Stimulated activated effector memory CD8-positive, alpha-beta T cell treated with anti-CD3 and anti-CD28 coated beads, Interleukin-12 subunit alpha, Interleukin-12 subunit beta, amount 100 ng/mL, for 72 hours (primary cell): ENCODE measurements at places on chromosomes 6 and 20.

GRCh38 chr6:95515975-95516374 lies 61.4 kb upstream of the MANEA start:
- no peak for DNase-seq

DNA sequence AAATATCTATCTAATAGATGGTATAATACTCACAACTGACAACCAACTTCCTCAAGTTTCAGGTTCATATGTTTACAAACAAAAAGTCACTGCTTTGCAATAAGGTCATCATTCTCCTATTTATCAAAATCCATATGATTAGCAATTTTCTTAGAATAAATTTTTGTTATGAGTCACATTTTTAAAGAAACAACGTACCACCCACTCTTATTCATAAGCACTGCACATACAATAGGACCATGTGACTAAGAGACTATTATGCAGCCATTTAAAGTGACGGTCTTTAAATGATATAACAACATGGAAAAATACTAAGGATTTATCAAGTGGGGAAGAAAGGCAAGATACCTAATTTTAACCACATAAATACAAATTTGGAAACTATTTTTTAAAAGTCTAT lies 40.0 kb downstream of the REPS1 start:
- DNase-seq, result no peak

- no peak for DNase-seq
Observed at GRCh38 chr20:22456109-22456508, 128.3 kb downstream of the FOXA2 start.

DNA sequence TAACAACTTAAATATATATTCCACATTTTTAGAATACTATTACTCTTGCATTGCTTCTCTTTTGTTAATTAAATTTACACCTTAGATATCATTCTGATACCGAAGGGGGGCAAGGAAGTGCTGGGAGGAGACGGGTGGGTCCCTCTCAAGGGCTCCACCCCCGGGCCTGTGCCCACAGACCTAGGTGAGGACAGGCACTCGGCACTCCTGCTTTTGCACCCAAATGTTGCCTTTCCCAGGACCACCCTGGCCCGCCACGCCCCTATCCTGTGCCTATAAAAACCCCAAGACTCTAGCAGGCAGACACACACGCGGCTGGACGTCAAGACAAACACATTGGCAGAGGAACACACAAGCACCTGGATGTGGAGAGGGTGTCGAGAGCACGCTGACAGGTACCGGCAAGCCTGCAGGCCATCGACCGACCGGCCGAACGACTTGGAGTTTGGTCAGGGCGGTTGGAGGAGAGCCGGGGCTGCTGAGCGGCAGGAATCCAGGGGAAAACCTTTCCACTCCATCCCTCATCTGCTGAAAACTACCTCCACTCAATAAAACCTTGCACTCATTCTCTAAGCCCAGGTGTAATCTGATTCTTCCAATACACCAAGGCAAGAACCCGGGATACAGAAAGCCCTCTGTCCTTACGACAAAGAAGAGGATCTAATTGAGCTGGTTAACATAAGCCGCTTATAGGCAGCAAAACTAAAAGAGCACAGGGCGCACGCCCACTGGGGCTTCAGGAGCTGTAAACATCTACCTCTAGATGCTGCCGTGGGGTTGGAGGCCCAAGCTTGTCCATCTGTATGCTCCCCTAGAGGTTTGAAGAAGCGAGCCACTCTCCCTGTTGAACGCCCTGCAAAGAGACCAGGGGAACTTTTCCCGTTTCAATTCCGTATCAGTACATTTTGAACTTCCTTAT lies 197.4 kb upstream of the PRSS16 start:
- no peak for DNase-seq

- DNase-seq, result no peak
Observed at GRCh38 chr6:105014448-105014847, 57.5 kb downstream of the LIN28B start.

DNA sequence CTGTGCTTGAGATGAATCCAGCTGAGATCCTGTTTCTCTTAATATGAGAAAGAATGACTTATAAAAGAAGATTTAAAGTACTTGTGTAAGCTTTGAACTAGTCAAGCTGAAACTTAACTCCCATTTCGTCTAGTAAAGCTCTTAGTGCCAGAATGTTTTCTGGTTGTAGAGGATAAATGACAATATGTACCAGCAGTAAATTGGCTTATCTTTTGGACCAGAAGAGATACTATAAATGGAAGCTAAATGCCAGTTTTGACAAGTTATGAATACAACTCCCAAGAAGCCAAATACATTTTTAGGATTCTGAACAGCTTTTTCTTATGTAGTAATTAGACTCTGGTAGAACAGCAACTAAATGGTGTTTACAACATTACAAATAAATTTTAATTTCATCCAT lies 608.7 kb downstream of the EYS start:
- DNase-seq, result no peak

DNA sequence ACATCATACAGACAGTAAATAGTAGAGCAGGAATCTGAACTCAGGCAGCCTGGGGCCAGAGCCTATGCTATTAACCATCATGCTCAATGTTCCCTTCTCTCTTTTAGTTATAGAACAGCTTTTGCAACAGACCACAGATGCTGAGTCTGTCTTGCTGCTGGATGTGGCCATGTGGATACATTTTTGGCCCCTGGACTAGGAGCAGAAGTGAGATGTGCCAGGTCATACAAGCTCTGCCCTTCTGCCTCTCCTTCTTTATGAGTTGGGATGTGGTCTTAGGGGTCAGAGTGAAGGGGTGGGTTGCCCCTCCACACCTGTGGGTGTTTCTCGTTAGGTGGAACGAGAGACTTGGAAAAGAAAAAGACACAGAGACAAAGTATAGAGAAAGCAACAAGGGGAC lies 14.6 kb upstream of the AARS2 start:
- no peak for DNase-seq

DNA sequence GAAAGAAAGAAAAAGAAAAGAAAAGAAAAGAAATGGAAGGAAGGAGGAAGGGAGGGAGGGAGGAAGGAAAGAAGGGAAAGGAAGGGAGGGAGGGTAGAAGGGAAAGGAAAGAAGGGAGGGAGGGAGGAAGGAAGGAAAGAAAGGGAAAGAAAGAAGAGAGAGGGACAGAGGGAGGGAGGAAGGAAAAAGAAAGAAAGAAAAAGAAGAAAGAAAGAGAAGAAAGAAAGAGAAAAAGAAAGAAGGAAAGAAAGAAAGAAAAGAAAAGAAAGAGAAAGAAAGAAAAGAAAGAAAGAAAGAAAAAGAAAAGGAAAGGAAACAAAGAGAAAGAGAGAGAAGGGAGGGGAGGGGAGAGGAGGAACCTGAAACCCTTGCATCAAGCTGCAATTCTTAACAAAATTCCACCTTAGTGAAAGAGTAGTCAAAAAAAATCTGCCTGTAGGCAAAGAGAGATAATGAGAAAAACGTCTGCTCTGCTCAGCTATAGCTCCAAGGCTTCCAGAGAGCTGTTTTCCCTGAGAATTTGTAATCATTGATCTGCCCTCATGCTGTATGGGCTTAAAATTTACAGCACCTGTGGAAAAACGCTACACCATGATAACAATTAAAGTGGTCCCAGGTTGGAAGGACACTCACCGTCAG lies 16.7 kb upstream of the MYCT1 start:
- DNase-seq, result no peak

- DNase-seq, result no peak
Observed at GRCh38 chr20:11245431-11245830, 571.6 kb upstream of the JAG1 start.

- DNase-seq, result no peak
Observed at GRCh38 chr20:62560162-62560561, 82.1 kb upstream of the SLCO4A1 start.

DNA sequence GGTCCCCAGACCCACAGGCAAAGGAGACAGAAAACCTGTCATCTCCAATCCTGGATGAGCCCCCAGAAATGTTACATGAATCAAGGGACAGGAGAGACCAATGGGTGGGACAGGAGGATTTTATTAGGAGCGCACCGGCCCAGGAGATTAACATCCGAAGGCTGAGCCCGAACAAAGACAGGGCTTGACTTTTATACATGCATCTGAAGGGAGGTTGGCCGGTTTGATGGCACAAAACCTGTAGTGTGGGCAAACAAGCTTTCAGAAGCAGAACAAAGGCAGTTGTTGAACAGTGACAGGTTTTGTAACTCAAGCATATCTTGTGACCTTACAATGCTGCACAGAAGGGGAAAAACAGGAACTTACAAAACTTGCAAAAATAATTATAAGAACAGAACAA lies 83.9 kb upstream of the GPR6 start:
- DNase-seq, result no peak

DNA sequence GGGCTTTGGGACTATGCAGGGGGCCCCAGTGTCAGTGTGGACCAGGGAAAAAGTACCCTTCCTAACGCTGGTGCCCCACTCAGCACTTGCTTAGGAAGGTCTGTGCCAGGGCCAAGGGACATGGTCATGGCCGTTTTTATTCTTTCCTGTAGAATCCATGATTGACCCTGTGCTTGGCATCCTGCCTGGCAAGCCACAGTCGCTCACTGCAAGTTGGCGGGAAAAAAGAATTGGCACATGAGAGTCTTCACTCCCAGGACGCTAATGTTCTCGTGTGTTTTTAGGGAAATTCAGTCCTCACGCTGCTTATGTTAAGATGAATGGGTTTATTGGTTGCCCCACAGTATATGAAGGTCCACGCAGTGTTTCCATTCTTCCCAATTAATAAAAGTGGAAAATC lies 253.4 kb downstream of the CDH4 start:
- no peak for DNase-seq

GRCh38 chr6:134400941-134401340 lies 83.0 kb upstream of the SGK1 start:
- no peak for DNase-seq

DNA sequence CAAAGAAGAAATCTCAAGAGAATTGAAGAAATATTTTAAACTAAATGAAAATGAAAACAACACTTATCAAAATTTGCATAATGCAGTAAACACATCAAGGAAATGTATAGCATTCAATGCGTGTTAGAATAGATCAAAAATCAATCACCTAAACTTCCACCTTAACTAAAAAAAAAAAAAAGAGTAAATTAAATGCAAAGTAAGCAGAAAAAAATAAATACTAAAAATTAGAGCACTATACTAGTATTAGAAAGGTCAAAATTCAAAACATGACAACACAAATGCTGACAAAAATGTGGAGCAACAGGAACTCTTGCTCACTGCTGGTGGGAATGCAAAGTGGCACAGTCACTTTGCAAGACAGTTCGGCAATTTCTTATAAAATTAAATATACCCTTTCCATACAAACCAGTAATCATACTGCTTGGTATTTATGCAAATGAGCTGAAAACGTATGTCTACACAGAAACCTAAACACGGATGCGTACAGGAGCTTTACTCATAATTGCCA lies 103.8 kb downstream of the KIF16B start:
- no peak for DNase-seq

DNA sequence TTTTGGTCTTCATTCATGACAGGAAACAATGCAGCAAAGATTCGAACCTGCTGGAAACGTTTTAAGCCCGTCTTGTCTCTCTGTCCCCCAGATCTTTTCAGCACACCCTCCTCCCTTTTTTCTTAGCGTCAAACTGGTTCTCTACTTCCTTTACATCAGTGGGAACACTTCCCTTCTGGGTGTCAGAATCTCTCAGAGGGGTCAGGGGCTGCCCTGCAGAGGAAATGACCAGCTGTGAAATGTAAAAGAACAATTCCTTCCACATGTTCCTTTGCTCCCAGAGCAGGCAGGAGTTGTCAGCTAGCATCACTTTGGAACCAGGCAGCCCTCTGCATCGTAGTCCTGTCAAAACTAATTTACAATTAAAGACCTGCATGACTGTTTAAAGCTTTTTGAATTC lies 619.0 kb downstream of the TFAP2A start:
- DNase-seq, result no peak

DNA sequence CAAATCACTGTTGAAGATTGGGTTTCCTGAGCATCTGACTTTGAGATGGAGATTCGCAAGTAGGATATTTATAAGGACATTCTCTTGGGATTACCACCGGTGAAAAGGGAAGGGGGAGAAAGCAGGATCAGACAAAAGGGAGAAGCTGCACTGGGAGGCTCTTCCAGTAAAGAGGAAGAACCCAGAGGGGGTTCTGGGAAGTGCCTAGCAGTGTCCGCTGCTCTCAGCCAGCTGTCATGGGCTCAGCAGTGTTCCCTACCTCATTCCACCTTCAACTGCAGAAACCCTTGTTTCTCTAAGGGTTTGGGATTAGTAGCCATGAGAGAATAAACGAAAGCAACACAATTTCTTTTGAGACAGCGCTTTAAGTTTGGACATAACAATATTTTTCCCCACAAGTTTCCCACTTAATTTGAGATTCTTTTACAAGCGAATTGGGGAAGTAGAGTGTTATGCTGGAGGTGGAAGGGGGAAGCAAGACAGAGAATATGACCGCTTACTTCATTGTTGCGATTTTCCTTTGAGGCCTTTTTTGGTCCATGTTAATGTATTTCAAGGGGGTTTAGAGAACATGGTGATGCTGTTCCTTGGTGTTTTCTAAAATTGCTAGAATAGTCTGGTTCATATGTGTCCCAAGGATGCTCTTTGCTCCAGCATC lies 154.5 kb upstream of the SCGN start:
- DNase-seq, result no peak

- peak; percentile 54 for DNase-seq
Observed at GRCh38 chr20:46308258-46309157, at the start of gene CDH22. Gene CDH22 (minus strand): TSS chr20:46308498. CDS start chr20:46251294, 57,204 bp downstream.

DNA sequence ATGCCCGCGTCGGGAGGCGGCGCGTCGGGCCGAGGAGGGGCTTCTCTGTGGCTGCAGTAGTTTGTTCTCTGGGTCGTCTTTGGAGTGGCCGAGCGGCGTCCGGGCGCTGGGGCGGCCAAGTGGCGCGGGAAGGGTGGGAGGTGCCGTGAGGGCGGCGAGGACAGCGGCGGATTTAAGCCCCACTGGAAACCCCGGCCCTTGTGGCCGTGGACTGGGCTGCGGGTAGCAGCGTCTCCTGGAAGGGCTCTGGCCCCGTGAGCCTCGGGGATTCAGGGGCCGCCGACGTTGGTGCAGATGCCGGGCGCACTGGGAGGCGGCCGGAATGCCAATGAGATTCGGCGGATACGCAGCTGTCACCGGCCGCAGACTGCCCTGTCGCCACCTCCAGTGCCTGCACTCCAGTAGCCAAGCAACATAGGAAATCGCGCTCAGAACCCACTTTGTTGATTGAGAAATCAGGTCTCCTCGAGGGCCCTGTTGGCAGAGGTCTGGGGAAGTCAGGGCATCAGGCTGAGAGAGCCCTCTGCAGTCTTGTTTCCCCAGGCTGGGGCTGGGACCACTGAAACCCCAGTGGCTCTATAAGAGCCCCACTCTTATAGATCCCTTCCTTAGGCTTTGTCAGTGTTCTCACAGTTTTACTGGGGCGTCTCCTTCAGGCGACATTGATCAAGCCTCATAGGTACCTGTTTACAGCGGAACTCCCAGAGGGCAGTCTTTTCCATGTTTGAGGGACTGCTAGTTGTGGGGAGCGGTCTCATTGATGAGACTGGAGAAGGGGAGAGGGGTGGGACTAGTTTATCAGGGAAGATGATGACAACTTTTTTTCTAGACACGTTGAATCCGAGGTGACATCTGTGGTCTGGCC lies 642 bp downstream of the GZF1 start:
- DNase-seq, result no peak
